ENCODE measurements at places on chromosomes 12 and 14.

- no peak for DNase-seq
Observed at GRCh38 chr12:51225771-51226170, 7.9 kb upstream of the POU6F1 start.

GRCh38 chr12:128818065-128819022 lies 5.4 kb downstream of the SLC15A4 start:
- DNase-seq = no peak

GRCh38 chr12:50232771-50233209 lies 50.5 kb downstream of the LIMA1 start:
- DNase-seq = no peak

GRCh38 chr14:95085321-95085720 lies 72.0 kb downstream of the DICER1 start:
- no peak for DNase-seq

GRCh38 chr14:95370076-95370475 lies 50.4 kb upstream of the CLMN start:
- DNase-seq = no peak

- no peak for DNase-seq
Observed at GRCh38 chr12:83808591-83808990, 1104.0 kb downstream of the SLC6A15 start.

- no peak for DNase-seq
Observed at GRCh38 chr14:22118899-22119477, 445.4 kb upstream of the OR4E1 start.

DNA sequence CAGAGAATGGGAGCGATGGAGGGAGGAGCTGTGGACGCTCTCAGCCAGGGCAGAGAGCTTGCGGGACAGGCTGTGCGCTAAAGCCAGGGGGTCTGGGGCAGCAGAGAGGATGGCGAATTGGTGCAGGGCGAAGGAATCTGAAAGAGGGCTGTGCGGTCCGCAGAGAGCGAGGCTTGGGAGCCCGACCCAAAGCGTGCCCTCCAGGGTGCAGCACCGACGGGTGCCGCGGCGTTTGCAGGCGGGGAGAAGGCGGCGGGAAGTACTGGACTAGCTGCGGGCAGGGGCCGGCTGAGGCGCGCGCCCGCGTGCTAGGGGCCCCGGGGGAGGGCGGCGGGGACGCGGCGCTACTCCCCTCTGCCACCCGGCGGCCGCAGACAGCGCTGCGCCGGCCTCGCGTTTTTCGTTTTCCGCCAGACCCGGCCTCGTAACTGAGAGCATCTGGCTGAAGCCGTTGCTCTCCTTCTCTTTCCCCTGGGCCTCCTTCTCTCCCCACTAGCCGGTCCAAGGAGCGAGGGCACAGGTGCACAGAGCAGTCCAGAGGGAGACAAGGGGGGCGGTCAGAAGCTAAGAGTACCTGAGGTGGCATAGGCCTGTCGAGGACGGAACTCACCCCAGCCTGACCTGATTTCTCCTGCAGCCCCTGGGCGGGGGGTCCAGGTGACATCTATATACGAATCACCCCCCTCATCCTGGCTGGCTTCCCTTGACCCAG lies 24.9 kb downstream of the SLC6A12 start:
- DNase-seq = no peak

DNA sequence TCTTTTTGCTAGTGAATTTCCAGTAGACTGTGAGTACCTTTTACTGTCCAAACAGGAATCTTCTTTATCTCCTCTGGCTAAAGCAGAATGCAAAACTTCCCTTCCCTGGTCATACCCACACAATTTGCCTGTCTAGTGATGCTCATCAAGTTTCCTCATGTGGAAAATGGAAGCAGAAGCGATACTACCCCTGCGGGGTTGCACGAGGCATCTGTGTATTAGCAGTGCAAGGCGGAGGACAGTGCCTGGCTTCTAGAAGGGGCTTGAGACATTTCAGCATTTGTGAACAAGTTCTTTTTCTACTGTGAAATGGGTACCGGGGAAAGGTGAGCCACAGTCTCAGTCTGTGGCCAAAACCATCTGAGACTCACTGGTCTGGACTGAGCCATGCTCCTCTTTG lies 340.9 kb downstream of the AACS start:
- no peak for DNase-seq

- no peak for DNase-seq
Observed at GRCh38 chr14:103708750-103709187, 6.5 kb downstream of the XRCC3 start.

- no peak for DNase-seq
Observed at GRCh38 chr14:74514471-74514941, 20.9 kb downstream of the ISCA2 start.

DNA sequence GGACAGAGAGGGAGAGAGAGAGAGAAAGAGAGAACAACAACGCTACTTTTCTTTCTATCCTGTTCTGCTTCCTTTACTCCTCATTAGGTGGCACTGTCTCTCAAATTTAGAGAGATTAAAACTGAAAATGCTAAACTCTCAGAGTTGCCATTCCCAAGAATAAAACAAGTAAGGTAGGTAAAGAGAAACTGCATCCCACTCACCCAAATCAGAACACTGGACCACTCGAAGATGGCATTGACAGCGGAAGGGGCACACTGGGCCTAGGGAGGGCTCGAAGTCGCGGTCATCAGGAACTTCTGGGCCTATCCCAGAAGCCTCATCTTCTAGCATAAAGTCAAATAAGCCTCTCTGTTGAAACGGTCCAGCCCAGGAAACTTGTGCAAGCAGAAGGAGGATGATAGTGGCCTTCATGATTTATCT lies 4.5 kb downstream of the DCN start:
- DNase-seq = no peak

GRCh38 chr12:106284358-106285105 lies 18.0 kb upstream of the TCP11L2 start:
- no peak for DNase-seq

DNA sequence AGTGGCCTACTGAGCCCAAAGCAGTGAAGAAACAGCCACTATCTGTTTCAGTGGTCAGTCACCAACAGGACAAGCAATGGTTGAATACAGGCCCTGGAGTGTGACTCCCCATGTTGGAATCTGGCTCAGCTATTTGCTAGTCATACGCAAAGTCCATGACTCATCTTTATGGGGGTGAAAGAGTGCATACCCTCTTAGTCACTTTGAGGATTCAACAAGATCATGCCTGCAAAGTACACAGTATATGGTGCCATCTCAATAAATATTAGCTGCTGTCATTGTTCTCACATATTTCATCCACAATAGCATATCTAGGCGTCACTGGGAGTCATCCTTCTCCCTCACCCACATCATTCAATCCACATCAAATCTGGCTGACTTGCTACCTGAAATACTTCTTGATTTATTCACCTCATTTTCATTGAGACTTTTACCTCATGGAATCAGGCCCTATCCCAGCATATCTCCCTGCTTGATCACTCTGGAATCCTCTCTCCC lies 26.4 kb upstream of the STAB2 start:
- no peak for DNase-seq

- DNase-seq = no peak
Observed at GRCh38 chr12:28987538-28988324, 161.3 kb upstream of the FAR2 start.

DNA sequence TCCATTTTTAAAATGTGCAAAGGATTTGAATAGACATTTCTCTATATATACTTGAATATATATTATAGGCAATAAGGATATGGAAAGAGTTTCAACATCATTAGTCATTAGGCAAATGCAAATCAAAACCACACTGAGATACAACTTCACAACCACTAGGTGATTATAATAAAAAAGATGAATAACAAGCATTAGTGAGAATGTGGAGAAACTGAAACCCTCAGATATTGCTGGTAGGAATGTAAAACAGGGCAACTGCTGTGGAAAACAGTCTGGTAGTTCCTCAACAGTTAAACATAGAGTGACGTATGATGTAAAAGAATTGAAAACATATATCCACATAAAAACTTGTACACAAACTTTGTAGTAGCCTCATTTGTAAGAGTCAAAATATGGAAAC lies 11.7 kb upstream of the BATF start:
- no peak for DNase-seq

- DNase-seq = no peak
Observed at GRCh38 chr12:124625867-124626675, 58.7 kb upstream of the NCOR2 start.

- DNase-seq = no peak
Observed at GRCh38 chr12:64943686-64944085, 119.2 kb downstream of the TBC1D30 start.

- DNase-seq = no peak
Observed at GRCh38 chr14:80978403-80978802, 23.0 kb downstream of the TSHR start.

- DNase-seq = no peak
Observed at GRCh38 chr12:15754233-15754632, 35.0 kb downstream of the EPS8 start.

GRCh38 chr14:33376510-33376909 lies 437.8 kb downstream of the NPAS3 start:
- no peak for DNase-seq

- no peak for DNase-seq
Observed at GRCh38 chr14:61484031-61484430, 162.7 kb downstream of the PRKCH start.

DNA sequence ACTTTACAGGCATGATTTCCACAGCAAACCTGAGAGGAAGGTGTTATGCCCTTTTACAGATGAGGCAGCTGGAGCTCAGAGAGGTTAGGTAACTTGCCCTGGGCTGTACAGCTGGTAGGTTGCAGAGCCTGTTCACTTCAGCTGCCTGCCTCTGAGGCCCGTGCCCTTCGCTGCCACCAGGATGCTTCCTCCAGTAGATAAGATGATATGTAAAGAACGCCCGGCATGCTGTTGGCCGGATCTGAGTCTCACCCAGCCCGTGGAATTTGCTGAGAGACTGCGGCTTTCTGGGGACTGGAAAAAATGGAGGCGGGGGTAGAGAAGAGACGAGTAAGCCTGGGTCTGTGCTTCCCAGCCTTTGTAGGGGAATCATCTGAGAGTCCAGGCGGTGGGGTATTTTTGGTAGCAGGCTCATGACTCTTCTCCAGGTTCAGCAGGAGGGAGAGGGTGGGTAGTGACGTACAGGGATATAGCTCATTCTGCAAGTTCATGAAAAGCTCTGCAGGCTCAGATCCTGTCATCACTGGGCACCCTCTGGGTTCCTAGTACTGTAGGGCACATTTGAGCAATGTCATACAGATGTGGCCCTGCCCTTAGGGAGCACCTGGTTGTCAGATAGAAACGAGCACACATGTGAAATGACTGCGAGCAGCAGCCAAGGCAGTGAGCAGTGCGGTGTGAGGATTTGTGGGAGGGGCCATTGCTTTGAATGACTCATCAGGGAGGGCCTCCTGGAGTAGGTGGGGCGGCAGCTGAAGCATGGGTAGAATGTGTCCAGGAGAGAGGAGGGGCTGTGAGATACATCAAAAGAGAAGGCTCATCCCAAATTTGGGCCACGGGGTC lies 159.4 kb downstream of the TSPAN9 start:
- DNase-seq = no peak

GRCh38 chr12:116265351-116266147 lies 11.9 kb downstream of the MED13L start:
- DNase-seq = no peak

- no peak for DNase-seq
Observed at GRCh38 chr14:96905065-96905464, 107.9 kb downstream of the VRK1 start.

GRCh38 chr14:104112113-104112505 lies 26.3 kb upstream of the KIF26A start:
- no peak for DNase-seq

DNA sequence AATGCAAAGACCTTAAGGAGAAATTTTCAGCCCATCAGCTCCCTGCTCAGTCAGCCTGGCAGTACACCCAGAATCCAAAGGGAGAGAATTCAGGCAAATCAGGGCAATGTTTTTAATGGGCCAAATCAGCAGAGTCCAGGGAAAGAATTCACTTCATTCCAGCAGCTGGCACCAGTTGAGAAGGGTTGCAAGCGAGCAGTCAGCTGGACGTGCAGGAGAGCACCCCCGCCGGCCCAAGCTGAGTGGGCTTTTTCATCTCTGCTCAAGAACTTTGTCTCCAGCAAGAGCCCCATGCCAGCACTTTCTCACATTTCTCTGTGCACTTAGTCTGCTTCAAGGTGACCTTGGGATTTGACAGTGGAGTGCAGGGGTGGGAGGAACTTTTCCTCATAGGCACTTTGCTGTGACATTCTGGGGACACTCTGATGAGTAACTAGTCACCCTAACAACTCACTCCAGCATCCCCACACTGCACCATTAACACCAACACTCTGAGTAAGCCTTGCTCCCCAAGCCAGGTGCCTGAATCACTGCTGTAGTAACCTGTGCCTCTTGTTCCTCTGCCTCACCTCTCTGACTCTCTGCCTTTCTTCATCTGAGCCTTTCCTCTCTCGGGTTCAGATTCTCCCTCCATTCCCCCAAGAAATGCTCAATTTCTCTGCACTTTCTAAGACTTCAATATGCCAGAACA lies 2.2 kb downstream of the ENDOU start:
- DNase-seq = no peak

DNA sequence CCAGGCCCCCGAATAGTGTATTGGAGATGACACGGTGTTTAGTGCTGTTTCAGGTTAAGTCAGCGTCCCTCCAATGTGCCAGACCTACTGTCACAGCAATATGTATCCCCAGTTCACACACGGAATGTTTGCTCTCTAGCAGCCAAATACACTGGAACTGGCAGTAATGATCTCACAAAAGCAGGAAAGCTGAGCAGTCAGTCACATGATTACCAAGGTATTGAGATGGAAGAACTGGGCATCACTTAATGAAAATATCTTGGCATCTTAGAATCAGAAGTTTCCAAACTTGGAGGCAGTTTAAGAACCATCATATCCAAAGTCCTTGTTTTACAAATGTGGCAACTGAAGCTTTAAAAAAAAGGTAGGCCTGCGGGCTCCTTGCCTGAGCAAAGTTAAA lies 23.3 kb downstream of the NINJ2 start:
- DNase-seq = no peak

DNA sequence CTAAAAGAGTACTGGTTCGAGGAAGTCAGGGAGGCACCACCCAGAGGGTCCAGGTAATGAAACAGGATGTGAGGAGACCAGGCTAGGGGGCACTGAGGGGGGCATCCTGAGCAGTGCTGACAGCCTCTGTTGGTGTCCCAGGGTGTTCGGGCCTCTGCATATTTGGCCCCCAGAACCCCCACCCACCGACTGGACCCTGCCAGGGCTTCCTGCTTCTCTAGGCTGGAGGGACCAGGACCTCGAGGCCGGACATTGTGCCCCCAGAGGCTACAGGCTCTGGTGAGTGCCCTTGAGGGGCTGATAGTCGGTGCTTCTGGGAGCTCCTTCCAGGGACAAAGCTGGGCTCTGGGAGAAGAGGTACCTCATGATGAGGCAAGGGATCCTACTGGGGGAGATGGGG lies 2.6 kb downstream of the TROAP start:
- no peak for DNase-seq

DNA sequence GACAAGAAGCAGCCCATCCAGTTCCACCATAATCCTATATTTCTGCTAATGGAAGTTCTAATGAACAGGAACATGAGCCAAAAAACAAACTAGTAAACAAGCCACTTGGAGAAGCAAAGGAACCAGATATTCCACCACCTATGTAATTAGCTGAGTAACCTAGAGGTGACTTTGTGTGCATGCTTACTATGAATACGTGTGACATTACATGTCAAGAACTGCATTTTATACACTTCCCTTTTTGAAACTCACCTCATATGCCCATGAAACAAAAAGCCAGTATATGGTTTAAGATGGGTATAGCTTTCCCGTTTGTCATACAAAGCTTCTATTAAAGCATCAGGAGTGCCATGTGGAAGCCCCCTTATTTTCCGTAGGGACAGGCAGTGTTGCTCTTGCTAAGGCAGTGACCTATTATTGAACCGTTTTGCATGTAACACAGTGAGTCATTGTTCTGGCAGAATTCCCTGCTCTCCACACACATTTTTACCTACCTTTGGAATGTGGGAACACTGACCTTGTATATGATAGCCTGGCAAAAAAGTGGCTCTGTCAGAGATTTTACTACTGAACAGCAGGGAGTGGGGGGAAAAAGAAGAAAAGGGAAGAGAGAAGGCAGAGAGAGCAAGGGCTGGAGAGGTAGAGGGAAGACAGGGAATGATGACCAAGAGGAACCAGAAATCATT lies 34.8 kb upstream of the FRMD6 start:
- no peak for DNase-seq

All from right renal cortex interstitium (tissue), 3 donors.